Activated CD4-positive, alpha-beta T cell treated with anti-CD3 and anti-CD28 coated beads, Interleukin-2, amount 50 U/mL, for 48 hours (primary cell): ENCODE measurements at places on chromosomes 2 and 18.

DNA sequence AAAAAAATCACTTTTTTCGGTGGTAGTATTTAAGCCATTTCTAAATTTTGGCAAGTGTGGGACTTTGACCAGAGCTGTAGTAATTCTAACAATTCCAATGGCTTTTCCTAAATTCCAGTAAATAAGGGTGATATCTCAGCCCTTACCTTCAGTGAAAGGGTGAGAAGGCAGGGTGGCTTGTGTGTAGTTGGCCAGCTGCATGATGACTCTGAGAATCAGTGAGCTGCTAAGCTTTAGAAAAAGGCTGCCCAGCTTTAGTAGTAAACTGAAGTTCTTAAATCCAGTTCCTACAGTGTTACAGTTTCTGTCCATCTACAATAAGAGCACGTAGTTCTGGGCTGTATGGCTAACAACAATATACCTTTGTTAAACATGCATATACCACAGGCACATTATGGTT lies 42.0 kb downstream of the OXER1 start:
- no peak for DNase-seq

DNA sequence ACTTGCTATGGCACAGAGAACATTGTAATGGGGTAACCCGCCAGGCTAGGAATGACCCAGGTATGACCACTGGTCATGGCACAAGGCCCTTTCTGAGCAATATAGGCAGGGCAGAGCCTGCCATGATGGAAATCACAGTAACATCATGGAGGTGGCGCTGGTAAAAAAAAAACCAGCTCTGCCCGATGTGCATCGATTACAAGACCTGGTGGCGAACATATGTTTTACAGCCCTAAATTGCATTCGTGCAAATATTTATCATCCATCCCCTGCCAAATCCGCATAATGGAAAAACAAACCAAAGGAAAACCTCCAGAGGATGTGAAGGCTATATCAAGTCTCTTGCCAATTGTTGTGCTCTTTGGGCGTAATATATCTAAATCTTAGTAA lies 60.6 kb downstream of the SEMA4F start:
- no peak for DNase-seq

GRCh38 chr2:172972005-172972619 lies 103.5 kb upstream of the MAP3K20 start:
- peak; percentile 47 for DNase-seq

GRCh38 chr2:239896075-239896474 lies 129.1 kb downstream of the NDUFA10 start:
- no peak for DNase-seq

- DNase-seq: no peak
Observed at GRCh38 chr2:142875010-142875409, 2.5 kb upstream of the KYNU start.

DNA sequence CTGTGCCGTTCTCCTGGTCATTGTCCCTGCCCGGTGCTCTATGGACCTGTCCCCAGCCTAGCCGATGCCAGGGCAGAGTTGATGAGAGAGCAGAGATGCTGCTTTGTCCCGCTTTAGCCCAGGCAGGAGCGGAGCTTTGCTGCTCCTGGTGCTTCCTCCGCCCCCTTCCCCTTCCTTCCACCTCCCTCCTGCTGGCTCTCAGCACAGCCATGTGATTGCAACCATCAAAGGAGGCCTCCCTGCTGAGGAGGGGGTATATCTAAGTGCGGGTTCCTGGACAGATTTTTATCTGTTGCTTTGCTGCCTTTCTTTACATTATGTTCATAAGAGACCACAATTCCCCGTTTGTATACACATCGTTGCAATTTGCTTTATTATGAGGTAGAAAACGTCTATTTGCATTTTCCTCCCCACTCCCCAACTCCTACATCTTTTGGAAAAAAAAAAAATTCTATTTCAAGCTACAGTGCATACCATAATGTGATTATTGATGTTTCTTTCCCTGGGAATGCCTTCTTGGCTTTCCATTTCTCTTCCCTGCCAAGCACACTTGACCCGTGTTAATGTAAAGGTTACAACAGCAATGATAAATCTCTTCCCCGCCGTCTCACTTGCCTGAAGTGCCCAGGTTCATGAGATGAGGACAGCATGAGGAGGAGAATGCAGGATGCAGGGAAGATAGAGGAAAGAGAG lies 25.4 kb downstream of the ALPK2 start:
- DNase-seq: no peak

- DNase-seq: peak; percentile 49
Observed at GRCh38 chr2:64212801-64213321, 68.6 kb upstream of the PELI1 start.
